ENCODE measurements at places on chromosomes 12 and 14.

DNA sequence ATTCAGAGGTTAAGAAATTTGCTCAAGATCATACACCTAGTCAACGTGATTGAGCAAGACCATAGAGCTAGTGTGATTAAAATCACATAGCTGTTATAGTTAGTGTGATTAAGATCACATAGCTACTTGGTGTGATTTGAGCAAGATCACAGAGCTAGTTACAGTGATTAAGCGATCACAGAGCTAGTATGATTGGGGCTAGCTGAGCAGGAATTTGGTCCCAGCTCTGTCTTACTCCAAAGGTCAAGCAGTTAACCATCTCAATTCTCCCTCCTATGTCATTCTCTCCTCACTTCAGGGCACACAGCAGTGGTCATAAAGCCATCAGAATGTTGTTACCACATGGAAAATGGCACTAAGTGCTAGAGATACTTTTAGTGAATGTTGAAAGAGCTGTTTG lies 158.2 kb downstream of the SPTSSA start:
- DNase-seq, result no peak

GRCh38 chr12:64545081-64545382 lies 65.3 kb upstream of the RASSF3 start:
- no peak for DNase-seq

- no peak for DNase-seq
Observed at GRCh38 chr12:69779928-69780327, 41.3 kb downstream of the RAB3IP start.

DNA sequence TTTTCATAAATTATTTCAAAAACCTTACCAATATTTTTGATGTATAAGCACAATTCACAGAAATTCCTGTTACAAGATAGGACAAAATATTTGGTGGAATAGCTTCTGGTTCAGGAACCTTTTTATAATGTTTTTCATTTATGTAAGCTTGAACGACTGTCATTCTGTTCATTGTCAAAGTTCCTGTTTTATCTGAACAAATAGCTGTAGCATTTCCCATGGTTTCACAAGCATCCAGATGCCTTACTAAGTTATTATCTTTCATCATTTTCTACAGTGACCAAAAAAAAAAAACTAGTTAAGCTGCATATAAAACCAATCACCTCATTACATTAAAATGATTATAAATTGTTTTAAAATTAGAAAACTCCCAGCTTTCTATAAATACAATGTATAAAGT lies 87.1 kb downstream of the ATP2B1 start:
- no peak for DNase-seq

- DNase-seq, result no peak
Observed at GRCh38 chr12:92466391-92467305, 236.1 kb upstream of the PLEKHG7 start.

GRCh38 chr12:19615384-19615725 lies 176.1 kb downstream of the AEBP2 start:
- DNase-seq, result no peak

GRCh38 chr12:14169281-14169680 lies 187.9 kb upstream of the GRIN2B start:
- no peak for DNase-seq

- no peak for DNase-seq
Observed at GRCh38 chr14:98899441-98899840, 372.6 kb downstream of the BCL11B start.

GRCh38 chr12:110111476-110112334 lies 12.5 kb upstream of the IFT81 start:
- DNase-seq, result no peak

- no peak for DNase-seq
Observed at GRCh38 chr12:113756609-113757008, 209.5 kb downstream of the RBM19 start.

GRCh38 chr12:90253674-90254181 lies 545.1 kb upstream of the ATP2B1 start:
- no peak for DNase-seq

GRCh38 chr12:80745851-80746505 lies 29.3 kb downstream of the MYF5 start:
- DNase-seq, result no peak

DNA sequence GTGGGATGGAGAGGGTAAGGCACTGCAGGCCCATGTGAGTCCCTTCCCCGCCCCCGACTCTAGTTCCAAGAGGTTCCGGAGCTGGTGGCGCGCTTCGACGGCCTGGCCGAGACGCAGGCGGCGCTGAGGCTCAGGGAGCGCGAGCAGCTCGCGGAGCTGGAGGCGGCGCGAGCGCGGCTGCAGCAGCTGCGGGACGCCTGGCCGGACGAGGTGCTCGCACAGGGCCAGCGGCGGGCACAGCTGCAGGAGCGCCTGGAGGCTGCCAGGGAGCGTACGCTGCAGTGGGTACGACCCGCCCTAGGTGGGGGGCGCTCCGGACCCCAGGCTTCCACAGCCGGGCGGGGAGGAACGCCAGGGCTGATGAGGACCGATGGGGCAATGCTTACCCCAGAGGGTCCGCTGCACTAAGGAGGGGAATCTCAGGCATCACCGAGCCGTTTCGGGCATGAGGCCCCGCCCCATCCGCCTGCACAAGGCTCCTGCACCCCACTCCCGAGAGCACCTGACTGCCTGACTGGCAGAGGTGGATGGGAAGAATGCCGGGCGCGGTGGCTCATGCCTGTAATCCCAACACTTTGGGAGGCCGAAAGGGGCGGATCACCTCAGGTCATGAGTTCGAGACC lies 4.9 kb downstream of the CFAP73 start:
- no peak for DNase-seq

DNA sequence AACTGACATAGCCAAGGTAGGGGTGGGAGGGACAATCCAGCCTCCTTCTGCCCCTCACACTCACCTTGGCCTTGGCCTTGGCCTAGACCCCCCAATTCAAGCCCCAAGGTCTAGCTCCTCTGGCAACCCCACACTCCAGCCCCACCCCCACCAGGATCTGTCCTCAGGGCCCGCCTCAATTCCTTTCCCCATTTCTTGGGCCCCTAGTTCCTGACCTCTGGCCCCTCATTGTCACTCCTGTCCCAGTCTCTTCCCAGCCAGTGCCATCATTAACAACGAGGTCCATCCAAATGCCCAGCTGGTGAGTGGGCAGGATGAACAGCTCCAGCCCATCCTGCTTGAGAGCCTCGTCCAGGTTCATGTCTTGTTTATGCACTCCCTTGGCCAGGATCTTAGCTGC lies 6.8 kb upstream of the GDF11 start:
- no peak for DNase-seq

GRCh38 chr12:132517013-132517739 lies 27.2 kb downstream of the FBRSL1 start:
- no peak for DNase-seq

GRCh38 chr14:92792885-92793284 lies 1.2 kb upstream of the GOLGA5 start:
- DNase-seq, result no peak

- DNase-seq, result no peak
Observed at GRCh38 chr14:37253905-37254304, 56.2 kb downstream of the MIPOL1 start.

- DNase-seq, result no peak
Observed at GRCh38 chr14:94389104-94389469, 685 bp upstream of the SERPINA1 start.

DNA sequence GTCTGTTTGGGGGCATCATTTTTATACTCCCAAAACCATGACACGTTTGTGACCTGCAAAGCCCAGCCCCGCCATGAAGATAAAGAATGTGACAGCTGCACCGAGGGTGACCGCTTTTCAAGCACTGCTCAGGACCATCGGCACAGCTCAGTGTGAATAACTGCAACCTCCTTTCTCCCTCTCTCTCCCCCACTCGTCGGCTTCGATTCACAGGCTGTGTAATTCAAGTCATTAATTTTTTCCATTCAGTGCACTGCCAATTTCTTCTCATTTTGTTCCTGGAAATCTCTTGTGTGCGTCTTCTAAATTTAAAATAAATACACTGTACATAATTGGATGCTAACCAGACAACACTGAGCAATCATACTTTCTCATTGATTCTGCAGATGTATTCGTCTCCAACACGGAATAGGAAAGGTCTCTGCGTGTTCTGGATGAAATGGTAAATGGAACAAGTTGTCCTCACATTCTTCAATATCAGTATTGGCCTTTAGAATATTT lies 260.8 kb downstream of the TTC8 start:
- no peak for DNase-seq

DNA sequence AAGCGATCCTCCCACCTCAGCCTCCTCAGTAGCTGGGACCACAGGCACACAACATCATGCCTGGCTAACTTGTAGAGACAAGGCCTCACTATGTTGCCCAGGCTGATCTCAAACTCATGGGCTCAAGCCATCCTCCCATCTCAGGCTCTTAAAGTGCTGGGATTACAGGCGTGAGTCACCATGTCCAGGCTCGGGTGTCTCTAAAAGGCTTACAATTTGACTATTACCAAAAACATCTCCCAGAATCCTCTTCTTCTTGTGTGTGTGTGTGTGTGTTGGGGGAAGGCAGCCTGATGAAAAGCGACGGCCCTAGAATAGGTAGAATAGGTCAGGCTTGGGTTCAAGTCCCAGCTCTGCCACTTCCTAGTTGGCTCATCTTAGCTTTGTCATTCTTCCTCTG lies 16.8 kb downstream of the MSI1 start:
- DNase-seq, result no peak

DNA sequence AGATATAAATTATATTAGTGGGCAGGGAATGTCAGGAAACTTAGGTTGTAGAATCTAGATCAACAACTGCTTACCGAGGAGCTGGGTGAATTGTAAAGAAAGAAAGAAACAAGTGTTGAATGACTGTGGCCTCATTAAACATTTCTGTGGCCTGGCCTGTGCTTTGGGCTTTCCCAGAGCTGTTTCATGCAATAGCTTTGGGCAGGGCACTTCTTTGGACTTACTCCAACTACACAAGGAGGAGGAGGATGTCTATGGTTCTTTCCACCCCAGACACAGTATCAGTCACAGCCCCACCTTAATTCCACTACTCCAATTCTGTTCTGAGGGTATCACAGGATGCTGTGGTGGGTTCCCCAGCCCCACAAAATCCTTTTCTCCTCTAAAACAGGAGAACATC lies 38.0 kb downstream of the DPF3 start:
- no peak for DNase-seq

DNA sequence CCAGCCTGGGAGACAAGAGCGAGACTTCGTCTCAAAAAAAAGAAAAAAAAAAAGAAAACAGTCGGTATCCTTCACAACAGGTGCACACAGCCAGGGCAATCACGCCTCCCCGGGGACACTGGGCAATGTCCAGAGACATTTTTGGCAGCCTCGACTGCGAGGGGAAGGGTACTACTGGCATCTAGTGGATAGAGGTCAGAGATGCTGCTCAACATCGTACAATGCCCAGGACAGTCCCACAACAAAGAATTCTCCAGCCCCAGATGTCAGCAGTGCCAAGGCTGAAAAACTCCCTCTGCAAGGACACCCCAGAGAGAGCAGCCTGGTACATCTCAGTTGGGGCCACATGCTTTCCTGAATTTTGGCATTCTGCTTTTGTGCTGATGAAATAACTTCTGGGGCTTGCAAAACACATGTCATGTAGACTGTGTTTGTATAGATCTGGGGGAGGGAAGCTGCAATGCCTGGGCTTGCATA lies 21.5 kb downstream of the ALDH2 start:
- no peak for DNase-seq

DNA sequence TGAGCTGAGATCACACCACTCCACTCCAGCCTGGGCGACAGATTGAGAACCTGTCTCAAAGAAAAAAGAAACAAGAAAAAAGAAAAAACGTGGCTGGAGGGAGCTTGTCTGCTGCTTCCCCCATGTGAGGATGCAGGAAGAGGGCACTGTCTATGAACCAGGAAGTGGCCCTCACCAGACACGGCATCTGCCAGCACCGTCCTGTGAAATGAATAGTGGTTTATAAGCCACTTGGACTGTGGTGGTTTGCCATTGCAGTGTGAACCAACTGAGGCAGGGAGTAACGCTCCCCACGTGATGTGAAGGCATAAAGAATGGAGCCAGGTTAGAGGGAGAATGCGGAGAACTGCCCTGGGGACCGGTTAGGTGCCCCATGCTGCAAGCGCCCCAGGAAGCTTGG lies 4.5 kb upstream of the BRF1 start:
- no peak for DNase-seq

GRCh38 chr12:53380794-53381730 lies 1.1 kb downstream of the SP1 start:
- no peak for DNase-seq

DNA sequence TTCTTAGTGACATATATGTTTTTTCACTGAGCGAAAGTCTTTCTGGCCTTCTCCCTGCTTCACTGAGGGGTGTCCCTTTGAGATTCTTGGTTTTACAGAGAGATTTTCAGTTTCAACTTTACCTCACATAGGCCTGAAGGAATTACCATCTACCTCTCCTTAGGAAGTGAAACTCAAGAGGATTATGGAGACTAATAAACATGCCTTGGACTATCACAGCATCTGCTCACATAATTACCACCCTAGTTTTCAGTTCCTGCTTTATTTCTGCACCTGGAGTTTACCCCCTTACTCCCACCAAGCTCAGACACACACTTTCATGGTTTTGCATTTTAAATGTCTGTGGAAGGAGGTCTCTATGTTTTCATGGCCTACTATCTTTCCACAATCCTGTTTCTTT lies 118.3 kb upstream of the SCAF11 start:
- no peak for DNase-seq

- no peak for DNase-seq
Observed at GRCh38 chr12:22190969-22191368, 143.5 kb downstream of the ST8SIA1 start.

GRCh38 chr12:122740351-122740750 lies 9.7 kb upstream of the HCAR1 start:
- DNase-seq, result no peak

DNA sequence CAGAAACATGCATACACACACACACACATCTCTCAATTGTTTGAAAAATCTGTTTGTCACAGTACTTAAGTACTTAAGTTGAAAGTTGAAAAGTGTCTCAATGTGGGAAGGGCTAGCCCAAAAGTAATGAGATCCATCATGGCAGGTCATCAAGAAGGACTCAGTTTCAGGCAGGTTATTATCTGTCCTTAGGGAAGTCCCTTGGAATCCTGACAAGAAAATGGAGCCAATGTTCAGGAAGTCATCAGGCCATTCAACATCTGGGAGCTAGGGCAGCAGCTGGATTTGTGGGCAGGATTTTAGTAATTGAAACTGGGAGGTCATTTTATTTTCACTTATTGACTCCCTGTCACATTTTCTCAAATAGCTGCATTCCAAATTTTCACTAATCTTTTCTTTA lies 56.0 kb downstream of the MSRB3 start:
- no peak for DNase-seq

Measured in activated CD4-positive, CD25-positive, alpha-beta regulatory T cell (primary cell).